CD4-positive, CD25-positive, alpha-beta regulatory T cell (primary cell): ENCODE measurements at places on chromosomes 5 and 9. TPM values are rescaled to one million over a fixed set of nuclear protein-coding genes. Genes with fewer than 3 reads are reported as not detected.

GRCh38 chr9:2210201-2210600 is 195.1 kb downstream of the SMARCA2 start:
- DNase-seq = no peak

DNA sequence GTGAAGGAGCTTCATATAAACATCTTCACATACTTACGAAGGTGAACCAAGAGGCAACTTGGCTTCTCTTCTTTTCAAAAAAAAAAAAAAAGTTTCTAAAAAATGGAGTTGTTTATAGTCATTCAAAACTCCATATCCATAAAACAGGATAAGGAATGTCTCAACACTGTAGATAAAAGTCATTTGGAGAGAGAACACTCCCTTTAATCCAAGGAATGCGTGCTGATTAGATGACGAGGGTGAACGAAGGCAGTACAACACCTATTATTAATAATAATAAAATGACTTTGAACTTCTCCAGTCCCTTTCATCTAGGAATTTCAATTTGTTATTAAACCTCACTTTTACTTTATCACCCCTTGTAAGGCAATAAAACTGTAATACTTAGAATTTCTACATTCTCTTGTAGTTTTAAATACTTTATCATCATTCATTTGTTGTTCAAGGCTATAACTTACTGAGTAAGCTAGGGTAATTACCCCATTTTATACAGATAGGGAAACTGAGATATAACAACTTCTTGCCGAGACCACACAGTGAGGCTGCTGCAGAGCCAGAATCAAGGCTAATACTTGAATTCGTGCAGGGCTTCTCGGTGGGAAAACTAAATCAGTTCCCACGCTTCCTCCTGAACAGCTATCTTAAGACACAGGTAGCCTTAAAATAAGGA is 377.1 kb downstream of the EFNA5 start:
- no peak for DNase-seq

- DNase-seq = no peak
Observed at GRCh38 chr5:14464096-14464495, 117.5 kb upstream of the OTULINL start.

DNA sequence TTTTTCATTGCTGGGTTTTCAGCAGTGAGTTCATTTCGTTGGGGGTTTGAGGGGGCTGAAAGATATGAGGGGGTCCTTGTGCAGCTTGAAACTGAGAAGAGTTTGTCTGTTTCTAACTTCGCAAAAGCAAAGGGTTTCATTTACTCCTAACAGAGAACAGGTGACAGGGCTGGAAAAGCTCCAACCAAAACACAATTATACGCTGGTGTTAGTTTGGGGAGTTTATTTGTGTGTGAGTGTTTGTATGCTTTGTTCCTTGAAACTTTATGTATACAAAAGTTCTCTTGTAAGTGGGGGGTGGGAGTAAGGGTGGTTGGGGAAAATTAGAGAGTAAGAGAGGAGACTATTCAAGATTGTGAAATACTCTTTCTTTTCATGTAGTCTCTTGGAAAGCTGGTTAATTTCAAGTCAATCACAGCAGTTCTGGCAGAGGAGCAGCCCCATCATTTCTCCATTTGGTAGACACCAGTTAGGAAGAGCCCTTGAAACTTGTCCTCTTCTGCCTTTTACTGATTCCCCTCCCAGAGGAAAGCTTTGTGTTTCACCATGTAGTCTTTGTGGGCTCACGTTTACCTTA is 881 bp downstream of the TNFAIP8 start:
- DNase-seq = no peak

DNA sequence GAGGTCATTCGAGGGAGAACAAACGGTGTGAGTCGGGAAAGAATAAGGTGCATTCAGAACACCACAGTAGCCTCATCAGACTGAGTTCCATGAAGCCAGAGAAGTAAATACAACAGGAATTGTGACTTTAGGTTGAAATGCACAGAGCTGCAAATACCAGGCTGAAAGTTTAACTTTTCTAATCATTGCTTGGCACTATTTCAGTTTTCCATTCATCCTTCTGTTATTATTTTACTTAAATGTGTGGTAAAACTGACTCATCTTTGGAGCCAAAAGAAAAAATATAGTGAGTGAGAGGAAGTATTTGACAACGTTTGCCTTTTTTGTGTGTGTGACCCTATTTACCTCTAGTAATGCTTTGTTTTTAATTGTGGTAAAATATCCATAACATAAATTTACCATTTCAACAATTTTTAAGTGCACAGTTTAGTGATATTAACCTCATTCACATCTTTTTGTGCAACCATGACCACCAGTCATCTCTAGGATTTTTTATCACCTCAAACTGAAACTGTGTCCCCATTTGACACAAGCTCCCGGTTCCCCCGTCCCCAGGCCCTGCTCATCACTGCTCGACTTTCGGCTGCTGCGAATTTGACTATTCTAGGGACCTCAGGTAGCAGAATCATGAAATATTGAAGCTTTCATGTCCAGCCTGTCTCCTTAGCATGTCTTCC is 166.8 kb downstream of the HSD17B3 start:
- no peak for DNase-seq

GRCh38 chr9:98006127-98006796 is 23.1 kb downstream of the ANP32B start:
- no peak for DNase-seq

DNA sequence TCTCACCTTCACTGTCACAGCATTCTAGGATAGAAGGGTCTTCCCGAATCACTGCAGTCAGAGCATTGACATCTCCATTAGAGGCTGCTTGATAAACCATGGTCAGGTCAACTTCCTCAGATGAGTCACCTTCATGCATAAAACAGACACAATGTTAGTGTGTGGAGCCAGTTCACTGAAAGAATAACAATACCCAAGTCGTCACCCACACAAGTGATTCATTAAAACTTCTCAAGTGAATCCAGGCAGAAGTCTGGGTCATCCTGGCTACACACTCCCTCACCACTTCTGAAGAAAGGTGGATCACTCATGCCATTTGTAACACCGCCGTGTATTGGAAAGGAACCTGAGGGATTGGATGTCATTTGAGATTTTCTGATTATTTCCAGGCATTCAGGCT is 49.6 kb downstream of the ANKRD55 start:
- DNase-seq = no peak

- DNase-seq = peak; percentile 66
Observed at GRCh38 chr9:127869310-127870152, 7.9 kb downstream of the AK1 start.

DNA sequence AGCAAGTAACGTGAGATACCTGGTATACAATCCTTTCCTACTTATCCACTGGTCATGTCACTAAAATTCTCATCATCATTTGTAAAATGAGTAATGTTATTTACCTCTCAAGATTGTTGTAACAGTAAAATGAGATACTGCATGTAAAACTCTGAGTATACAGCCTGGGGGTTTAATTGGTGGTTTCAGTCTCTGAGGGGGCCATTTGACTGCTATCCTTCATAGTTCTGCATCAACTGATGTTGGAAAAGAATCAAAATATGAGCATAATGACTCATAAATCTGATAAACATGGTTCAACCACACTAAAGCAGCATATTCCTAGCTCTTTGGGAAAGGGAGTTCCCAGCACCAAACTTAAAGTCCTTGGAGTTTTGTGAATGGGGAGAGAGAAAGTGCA is 181.0 kb upstream of the GHR start:
- no peak for DNase-seq

DNA sequence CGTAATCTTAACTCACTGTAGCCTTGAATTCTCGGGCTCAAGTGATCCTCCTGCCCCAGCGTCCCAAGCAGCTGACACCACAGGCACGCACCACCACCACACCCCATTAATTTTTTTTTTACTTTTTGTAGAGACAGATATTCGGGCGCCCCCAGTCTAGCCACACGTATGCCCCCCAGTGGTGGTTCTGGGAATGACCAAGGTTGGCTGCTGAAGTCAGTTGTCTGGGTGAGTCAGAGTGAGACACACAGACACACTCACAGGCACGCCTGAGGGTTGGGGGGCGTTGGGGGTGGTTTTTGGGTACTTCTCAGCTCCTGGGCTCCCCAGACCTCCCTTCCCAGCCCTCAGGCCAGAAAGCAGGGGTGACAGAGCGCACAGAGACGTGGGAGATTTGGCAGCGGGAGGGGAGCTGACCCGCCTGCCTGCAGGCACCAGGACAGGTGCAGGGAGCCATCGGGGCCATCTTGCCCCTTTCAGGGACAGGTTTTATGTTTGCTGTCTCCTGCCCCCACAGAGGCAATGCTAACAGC is 4.2 kb upstream of the ENTPD8 start:
- DNase-seq = peak; percentile 75

GRCh38 chr9:135711881-135712280 is 9.9 kb downstream of the KCNT1 start:
- DNase-seq = no peak

GRCh38 chr5:157864067-157864466 is 5.1 kb upstream of the CLINT1 start:
- DNase-seq = no peak

GRCh38 chr5:90170261-90170660 is 239.3 kb downstream of the CETN3 start:
- no peak for DNase-seq

DNA sequence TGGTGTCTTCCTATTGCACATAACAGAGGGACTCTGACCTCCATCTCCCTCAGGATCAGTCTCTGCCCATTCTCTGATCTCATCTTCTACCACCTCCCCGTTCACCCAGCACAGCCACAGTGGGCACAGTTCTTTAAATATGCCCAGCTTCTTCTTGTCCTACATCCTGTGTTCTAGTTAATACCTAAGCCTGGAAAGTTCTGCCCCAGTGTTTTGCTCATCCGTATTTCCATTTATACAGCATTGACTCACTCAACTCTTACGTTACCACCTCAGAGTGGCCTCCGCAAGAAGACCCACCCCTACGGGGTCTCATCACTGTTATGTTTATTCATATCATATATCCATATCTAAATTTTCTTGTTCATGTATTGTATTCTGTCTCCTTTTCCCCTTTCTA is 315.5 kb downstream of the ADGRV1 start:
- no peak for DNase-seq

GRCh38 chr5:15902066-15902465 is 277.5 kb downstream of the MARCHF11 start:
- no peak for DNase-seq

DNA sequence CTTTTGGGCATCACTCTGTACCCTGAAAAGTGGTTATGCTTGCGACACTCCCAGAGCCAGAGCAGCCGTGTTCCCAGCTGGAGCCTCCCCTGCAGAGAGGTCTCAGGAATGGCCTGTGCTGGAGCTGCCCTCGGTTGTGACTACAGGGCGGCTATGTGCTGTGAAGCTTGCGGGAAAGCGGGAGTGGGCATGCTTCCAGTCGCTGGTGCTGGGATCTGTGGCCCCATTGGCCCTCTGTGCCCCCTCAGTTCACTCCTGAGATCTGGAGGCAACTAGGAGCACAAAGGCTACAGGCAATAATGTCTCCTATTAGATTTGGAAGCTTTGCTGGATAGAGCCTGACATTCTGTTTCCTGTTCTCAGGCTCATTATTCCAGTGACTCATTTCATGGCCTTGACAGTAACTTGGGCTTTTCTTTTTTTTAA is 56.9 kb downstream of the GPR107 start:
- DNase-seq = no peak

DNA sequence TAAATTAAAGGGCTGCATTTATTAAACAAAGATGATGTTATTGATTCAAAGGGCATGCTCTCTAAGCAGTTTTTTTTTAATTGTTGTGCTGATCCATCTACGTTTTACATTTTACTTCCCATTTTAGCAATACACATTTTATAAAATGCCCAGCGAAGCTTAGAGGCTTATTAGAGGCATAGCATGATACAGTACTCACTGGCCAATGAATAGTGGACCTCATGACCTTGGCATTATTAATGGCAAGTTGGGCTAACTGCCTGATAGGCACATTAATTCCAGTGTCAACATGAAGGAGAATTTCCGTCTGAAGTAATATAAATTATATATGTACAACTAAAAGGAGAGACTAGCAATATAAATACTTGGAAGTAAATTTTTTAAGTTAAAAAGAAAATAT is 837.2 kb downstream of the EFNA5 start:
- DNase-seq = no peak

DNA sequence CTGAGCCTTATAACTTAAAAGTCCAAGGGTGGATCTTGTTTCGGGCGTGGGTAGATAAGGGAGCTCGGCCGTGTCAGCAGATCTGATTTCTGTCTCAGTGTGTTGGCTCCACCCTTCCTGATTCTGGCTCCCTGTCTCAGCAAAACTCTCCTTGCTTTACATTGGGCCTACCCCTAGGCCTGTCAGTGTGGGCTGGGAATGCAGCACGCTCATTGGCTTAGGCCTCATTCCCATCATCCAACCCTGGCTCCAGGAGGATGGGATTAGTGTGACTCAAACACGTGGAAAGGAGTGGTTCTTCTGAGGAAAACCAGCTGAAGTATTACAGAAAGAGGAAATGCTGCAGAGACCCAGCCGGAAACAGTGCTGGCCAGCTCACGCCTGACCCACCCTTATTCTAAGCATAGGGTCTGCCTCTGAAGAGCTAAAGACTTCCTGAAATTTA is 59.9 kb downstream of the ZFAND5 start:
- peak; percentile 81 for DNase-seq

- DNase-seq = peak; percentile 34
Observed at GRCh38 chr5:122704247-122705036, 70.4 kb upstream of the SNX2 start.

DNA sequence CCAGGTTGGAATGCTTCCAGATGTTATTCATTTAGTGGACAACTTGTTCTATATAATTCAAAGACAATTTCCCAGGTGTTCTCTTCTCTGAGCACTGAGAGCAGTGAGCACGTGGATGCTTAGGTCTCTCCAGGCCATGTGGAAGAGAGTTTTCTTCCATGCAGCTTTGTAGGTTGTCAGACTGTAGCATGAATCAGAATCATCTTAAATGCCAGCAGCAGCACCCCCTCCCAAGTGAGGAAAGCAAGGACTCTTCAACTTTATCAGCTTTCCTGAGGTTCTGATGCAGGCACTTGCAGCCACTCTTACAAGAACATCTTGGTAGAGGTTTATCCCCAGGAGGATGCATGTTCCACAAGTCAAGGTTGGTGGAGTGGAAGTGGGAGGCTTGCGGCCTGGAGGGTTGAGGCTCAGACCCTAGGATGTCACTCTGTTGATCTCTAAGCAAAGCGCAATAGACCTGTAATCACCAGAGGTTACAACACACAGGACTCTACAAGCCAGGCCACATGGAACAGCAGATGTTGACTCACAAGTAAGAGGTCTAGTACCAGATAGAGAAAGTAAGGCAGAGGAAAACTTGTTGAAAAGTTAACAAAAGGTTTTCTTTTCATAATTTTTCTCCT is 47.7 kb downstream of the UGCG start:
- no peak for DNase-seq

DNA sequence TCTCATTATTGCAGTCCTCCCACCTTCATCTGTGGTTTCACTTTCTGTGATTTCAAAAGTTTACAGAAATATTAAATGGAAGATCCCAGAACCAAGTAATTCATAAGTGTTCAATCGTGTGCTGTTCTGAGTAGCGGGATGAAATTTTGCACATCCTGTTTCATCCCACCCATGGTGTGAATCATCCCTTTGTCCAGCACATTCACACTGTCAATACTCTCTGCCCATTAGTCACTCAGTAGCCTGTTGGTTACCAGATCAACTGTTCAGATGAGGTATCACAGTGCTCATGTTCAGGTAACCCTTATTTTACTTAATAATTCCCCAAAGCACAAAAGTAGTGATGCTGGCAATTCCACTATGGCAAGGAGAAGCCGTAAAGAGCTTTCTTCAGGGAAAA is 26.8 kb downstream of the FAM81B start:
- DNase-seq = no peak

- no peak for DNase-seq
Observed at GRCh38 chr9:11595756-11596155, 983.0 kb upstream of the PTPRD start.

GARIN3 gene
- not detected for total RNA-seq

PCDHGB1 gene
- total RNA-seq = not detected

EPB41L4A gene
- total RNA-seq = not detected

PCDHB5 gene
- not detected for total RNA-seq

SPINK13 gene
- total RNA-seq = not detected

ZNF366 gene
- total RNA-seq = not detected
